Globus pallidus (tissue), 1 donor: ENCODE measurements at places on chromosomes 13 and 19.
A peak's percentile ranks its signal among the peaks of the same experiment; 100 is the strongest.

GRCh38 chr19:2320049-2320448, 8.3 kb downstream of the LSM7 start:
- no peak for DNase-seq

DNA sequence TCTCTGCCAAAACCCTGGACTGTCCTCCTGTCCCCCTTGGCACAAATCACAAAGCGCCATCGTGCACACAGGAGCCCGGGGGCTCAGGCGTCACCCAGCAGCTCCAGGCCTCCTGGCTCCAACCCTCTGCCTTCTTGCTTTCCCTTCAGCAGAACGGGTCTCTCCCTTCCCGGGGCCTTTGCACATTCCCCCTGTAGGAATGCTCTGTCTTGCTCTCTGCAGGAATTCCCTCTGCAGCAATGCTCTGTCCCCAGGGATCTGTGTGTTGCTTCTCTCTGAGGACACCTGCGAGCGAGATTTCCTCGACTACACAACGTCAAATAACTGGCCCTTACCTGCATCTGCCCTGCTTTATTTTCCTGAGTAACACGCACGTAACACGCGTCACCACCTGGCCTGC, 13.3 kb upstream of the RASA3 start:
- no peak for DNase-seq

DNA sequence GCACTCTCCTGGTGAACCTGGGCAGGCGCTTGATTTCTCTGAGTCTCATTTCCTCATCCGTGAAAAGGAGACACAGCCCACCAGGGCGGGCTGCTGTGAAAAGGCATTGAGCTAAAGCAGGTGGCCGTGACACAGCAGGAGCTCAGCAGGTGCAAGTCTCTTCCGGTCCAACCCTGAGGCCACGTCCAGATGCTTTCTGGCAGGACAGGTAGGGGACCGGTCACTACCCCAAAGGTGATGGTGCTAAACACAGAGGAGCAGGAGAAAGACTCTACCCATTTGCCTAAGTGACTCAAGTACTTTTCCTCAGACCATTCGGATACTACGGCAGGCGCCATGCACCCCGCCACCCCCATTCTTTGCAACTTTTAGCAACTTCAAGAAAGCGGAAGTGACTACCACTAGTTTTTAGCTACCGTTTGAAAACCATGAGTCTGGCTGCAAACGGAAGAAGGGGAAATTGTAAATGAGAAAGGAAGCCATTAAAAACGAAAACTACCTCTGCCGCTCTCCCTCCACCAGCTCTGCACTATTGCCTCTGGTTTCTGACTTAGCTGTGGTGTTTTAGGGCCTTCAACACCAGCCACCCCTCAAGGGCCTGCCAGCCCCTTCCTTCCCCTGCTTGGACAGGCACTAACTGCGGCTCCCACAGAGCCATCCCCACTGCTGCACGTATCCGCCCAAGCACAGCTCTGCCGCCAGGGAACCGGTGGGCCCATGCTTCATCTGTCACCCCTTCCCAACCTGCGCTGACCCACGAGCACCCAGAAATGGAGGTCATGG, 4.8 kb downstream of the PPP6R1 start:
- DNase-seq: peak; percentile 24

DNA sequence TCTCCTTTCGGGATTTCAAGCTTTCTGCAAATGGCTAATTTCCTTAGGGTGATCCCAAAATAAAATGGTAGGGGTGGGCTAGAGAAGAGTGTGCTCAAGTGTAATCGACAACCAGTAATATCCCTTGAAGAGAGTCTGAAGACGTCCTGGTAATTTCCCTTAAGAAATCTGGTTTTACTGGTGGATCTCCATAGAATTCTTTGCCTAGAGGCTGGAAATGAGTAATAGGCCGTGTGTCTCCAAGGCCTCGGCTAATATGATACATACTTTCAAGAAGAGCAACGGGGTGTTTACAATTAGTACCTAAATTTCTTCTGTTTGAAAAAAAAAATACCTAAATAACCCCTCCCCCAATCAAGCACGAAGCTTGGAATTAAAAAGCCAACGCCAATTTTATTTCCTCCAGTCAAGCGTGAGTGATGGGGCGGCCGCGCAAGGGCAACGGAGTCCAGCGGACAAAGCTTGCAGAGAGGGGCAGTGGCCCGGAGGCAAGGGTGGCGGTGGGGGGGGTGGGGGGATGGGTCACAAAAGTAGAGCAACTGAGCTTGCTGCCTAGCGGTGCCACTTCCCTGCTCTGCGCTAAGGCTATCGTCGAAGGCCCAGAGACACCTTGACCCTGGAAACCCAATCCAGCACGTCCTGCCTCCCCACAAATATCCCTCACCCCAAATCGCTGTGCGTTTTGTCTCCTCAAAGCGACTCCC, 7.8 kb downstream of the SOX21 start:
- DNase-seq: no peak

DNA sequence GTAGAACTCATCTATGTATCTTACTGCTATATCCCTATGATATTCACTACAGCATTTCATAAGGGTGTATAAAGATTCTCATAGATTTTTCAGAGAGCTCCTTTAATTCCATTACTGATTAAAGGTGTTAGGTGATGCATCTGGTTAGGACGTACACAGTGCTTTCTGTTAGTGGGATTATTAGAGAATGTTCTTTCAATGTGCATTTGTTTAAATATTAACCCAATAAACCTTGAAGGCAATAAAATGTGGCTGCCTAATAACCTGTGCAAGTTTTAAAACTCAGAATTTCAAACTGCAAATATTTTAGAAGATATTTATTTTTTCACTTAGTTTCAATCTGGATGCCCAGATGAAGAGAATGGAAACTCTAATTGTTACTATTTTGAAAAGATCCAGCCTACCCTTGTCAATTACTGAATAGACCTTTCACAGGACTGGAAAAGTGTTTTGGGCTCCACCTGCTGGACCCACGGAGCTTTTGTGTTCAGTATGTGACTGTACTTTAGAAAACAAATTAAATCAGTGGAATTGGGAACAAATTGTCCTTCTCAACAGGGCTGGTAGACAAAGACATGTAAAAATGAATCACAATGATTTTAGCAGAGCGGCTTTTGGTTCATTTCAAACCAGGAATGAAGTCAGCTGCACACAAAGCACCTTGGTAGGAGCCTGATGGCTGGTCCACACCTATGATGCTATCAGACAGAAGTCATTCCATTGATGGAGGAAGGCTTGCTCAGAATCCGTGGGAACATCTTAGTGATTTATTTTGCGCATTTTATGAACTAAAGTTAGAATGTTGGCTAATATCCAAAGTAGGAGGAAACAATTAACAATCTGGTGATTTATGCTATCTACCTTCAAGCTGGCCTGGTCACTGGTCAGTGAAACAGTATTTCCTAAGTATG, 89.4 kb upstream of the RAP2A start:
- peak; percentile 76 for DNase-seq

- no peak for DNase-seq
Observed at GRCh38 chr19:39514840-39515550, at the start of gene SELENOV. Gene SELENOV, plus strand, starts transcription at chr19:39515139. Its CDS starts 74 bp downstream, at chr19:39515213.

DNA sequence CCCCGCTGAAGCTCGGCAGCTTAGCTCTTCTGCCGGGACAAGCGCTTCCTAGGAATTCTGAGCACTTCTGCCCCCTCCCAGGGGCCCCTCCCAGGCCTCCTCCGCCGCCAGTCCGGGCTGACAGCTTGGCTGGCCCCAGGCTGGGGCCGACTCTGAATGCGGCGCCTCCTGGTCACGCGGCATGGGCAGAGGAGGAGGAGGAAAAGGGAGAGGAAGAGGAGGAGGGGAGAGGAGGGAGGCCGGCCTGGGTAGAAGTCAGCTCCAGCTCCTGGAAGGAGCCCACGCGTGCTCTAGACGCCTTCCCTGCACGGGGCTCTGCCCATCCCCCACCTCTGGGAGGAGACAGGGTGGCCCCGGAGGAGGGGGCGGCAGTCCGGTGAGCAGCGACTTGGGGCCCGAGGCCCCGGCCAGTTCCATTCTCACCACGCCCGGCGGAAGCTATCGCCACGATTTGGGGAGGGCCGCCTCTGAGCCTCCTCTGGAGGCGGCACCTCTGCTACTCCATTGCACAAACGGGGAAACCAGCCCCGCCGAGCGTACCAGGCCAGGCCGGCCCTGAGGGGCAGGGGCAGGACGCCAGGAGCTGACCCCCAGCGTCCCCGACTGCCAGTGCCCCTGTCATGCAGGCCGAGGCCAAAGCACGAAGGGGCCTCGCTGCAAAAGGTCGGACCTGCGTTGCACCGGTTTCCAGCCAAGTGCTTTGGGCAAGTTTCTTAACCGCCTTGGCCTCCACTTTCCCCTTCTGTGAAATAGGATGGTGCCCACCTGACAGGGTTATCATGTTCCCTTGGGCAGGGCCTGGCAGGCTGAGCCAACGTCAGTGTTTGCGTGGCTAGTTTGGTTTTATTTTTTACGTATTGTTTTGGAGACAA, 31.6 kb downstream of the CCNE1 start:
- DNase-seq: peak; percentile 18

GRCh38 chr13:23628250-23628649, 58.0 kb downstream of the TNFRSF19 start:
- DNase-seq: no peak

- DNase-seq: no peak
Observed at GRCh38 chr13:68895696-68896095, 1211.9 kb upstream of the ATXN8OS start.

DNA sequence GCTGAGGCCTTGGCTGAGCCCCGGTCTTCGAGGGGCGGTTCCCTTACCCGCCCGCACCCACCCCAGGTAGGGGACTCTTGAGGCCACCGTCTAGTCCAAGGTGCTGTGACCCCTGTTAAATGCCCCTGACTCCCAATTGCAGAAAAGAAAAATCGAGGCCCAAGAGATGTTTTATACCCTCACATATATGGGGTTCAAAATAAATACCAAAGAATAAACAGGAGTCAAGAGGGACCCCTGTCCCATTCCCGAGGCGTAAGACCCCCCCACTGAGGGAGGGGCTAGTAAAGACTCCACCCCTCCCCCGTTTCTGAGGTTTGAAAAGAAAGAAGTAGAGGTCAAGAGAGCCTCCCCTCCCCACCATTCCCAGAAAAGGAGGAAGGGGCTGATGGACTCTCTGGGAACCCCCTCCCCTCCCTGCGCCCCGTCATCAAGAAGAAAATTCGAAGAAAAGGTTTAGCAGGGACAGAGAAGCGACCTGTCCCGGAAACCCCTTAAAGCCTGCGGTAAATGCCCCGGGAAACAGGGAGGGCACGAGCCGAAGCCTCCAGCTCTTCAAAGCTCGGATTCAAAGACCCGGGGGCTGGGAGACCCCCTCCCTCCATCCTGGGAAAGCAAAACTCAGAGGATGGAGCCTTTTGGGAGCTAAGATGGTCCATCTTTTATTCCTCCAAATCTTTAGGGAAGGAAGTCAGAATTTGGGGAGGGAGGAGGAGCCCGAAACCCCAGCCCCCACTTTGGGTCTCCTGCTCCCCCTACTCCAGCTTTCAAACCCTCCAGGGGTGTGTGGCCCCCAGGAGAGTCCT, 755 bp upstream of the RAB3A start:
- DNase-seq: no peak

DNA sequence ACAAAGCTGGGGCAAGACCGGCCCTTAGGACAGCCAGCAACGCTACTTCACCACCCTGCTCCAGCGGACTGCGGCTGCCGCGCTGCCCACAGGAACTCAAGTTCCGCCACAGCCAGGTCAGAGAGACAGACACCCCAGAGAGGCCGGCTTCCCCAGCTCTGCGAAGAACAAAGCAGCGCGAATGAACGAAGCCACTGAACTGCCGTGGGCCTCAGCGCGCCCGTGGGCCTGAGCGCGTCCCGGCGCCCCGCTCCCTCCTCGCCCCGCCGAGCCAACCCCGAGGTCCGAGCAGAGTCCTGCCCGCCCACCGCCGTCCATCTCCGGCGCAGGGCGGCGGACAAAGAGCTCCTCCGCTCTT, 158.4 kb downstream of the RNF17 start:
- no peak for DNase-seq

DNA sequence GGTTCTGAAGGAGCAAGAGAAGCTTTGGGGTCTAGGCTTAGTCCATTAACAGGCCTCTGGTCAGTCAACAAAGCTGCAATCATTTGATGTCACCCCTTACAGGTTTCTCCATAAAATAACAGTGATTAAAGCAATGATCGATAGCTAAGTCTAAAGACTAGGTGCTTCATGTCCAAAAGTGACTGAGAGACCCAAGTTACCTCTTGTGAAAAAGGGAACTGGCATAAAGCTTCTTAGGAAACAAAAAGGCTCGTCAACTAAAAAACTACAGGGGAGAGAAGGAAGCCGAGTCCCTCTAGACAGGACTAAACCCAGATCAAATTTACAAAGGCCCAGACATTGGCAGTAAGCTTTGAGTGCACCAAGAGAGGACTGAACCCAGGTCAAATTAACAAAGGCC, 2.2 kb downstream of the DCUN1D2 start:
- DNase-seq: no peak

- DNase-seq: peak; percentile 13
Observed at GRCh38 chr19:42596391-42597072, 1.8 kb upstream of the CEACAM8 start.

DNA sequence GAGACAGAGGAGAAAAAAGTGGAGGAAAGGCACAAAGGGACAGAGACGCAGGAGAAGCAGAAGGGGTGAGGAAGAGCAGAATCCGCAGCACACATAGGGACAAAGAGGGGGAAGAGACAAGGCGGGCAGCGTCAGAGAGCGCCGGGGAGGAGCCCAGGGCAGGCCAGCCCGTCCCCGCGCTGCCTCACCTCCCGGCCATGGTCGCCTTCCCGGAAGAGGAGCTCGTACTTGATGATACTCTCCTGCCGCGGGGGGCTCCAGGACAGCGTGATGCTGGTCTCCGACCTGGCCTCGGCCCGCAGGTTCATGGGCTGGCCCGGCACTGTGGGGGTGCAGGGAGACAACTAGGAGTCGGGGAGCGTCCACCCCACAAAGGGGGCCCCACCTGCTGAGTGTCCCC, 100.6 kb downstream of the PTPRS start:
- no peak for DNase-seq

DNA sequence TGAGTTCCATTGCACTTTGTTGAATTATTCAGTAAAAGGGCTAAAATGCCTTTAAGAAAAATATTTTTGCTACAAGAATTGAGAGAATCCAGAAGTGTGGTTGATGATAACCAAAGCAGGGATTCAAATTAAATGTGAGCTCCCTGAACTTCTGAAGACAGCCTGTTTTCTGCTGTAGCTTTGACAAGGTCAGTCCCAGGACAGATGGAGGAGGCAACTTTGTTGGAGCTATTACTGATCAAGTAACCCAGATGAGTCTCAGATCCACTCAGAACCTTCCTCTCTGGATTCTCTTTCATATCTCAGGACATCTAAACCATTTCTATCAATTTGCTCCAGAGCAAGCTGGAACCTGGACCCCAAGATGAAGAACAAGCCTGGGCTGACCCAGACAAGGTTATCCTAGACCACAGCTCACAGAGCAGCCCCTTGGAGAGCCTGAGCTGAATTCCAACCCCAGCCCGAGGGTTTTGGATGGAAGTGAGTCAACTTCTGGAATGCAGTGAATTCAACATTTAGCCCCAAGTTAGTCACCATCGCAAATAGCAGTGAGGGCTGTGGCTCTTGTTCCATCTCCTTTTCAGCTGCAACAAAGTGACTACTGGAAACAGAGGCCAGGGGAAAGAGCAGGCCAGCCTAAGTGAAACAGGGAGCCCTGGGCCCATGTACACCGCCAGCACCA, 137.8 kb upstream of the TSC22D1 start:
- DNase-seq: no peak

- peak; percentile 11 for DNase-seq
Observed at GRCh38 chr19:13339869-13340268, 166.4 kb downstream of the CACNA1A start.

GRCh38 chr13:22665506-22665905, 515.3 kb upstream of the SGCG start:
- no peak for DNase-seq

- DNase-seq: no peak
Observed at GRCh38 chr13:47437406-47437805, 540.6 kb upstream of the HTR2A start.

- no peak for DNase-seq
Observed at GRCh38 chr13:108996430-108996829, 367.0 kb downstream of the MYO16 start.
